ENCODE measurements at places on chromosomes 3 and 15.

- no peak for DNase-seq
Measured at GRCh38 chr3:115500795-115501194, 122.5 kb upstream of the GAP43 start.

- no peak for DNase-seq
Measured at GRCh38 chr3:157447026-157447694, 10.5 kb downstream of the PTX3 start.

DNA sequence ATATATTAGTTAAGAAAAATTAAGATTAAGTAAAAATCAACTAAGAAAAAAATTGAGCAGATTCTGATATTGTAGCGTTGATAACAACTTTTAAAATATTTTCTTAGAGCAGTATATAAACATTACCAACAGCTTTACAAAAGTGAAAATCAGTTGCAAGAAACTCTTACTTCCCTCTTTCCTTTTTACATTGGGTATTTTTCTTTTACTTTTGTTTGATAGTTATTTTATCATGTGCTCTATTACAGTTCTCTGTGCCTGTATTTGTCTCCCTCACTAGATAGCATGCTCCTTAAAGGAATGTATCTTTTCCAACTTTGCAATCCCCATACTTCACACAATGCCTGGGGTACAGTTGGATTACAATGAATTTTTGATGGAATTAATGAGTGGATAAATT is 87.5 kb upstream of the P3H2 start:
- DNase-seq, result no peak

DNA sequence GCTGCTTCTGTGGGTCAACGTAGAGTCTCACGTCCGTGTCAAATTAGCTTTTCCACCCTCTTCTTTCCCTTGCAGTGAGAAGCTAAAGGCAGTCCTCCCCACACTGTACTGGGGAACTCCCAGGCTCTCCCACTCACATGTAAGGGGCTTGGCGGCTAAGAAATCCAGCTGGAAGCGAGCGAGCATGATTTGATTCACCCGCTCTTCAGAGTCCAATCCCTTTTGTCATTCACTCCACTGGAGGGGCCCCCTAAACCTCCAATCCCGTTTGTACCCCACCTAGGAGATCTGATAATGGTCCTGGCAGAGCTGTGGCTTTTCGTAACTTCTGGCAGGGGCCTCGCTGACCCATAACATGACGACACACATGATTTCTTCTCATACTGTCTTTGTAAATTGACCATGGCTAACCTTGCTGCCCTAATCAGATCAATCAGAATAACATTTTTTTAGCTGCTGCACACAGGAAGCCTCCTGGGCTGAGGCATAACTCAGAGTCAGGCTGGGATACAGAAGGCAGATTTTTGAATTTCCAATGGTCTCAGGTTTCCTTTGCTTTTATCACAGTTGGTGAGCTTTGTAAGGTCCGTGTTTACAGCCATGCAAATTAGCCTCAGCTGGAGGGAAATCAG is 235.2 kb downstream of the GREM1 start:
- no peak for DNase-seq

- no peak for DNase-seq
Measured at GRCh38 chr3:15505479-15506165, 15.9 kb downstream of the COLQ start.

GRCh38 chr15:61828008-61828407 is 232.2 kb downstream of the VPS13C start:
- no peak for DNase-seq

- DNase-seq, result no peak
Measured at GRCh38 chr3:117606866-117607265, 897.3 kb downstream of the TUSC7 start.

GRCh38 chr3:101861212-101861788 is 12.0 kb downstream of the NFKBIZ start:
- no peak for DNase-seq

DNA sequence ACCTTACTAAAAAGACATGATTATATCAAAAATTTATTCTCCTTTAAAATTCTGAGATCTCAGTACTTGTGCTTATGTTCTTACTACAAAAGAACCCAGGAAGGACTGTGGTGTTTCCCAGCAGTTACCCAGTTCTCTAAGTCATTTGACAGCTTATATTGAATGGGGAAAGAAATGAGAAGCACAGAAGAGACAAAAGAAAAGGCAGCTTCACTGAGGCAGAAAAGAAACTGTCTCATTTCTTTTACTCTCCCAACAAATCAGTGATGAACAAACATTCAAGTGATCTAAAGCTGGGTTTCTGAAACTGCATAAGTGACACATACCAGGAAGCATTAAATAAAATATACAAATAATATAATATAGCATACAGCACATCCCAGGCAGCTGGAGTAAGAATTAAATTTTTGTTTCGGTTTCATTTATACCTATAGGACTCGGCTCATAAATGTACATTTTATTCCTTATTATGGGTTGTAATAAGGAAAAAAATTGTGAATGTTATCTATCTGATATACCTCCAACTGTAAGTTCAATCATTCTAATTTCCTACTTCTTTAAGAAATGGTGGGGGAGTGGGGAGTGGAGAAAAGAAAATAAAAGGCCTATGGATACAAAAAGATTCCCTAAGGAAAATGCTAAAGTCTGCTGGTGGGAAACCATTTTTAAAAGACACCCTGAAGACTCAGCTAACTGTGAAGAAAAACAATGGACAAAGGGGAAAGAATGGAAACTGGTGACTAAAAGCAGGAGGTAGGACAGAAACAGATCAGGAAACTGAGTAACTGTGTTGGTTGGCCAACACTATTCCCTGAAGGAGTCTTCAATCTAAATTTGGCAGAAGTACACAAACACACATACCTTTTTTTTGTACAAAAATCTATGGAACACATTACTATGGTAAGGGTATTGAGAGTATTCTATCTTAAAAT is 156.8 kb downstream of the TBC1D5 start:
- DNase-seq, result no peak

DNA sequence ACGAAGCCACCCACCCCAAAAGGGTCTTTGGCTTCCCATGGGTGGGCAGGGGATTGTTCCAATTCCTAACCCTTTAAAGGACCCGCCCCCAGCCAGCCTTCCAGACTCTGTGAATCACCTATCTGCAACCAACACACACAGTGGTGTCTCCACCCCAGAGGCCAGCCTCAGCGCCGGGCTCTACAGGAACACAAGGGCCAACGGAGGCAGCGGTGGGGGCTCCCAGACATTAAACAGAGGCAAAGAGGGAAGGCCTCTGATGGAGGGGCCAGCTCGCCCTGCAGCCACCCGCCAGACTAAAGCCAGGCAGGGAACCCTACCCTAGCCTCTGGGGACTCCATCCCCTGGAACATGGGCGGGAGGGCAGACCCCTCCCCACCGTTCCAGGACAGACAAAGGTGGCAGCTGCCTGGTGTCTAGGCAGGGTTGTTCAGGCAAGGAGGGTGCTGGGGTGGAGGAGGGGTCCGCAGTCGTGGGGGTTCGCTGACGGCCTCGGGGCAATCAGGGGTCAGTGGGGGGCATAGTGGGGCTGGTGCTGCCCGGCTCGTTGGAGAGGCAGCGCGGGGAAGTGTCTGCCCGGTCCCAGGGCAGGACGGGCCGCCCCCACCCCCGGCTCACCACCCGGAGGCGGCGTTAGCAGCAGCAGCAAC is 448 bp downstream of the SHISA5 start:
- DNase-seq, result no peak

GRCh38 chr3:25281732-25282126 is 146.3 kb upstream of the RARB start:
- DNase-seq, result no peak

DNA sequence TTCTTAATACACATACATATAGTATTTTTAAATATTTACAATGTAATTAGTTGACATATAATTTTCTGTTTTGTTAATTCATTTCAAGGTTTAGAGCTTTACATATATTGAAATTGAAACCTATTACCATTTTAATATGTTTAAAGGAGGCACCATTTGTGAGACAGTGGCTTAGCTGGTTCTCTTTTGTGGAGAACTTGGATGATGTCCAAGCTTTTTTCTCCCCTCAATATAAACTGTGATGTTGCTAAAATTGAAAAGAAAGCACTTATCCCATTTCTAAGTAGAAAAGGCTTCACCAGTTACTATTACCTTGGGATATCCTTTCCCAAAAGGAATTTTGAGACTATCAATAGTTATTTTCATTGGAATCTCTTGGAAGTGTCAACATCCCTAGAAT is 707.2 kb downstream of the NTRK3 start:
- no peak for DNase-seq

- DNase-seq, result no peak
Measured at GRCh38 chr3:196968233-196969133, at the start of gene PIGZ. TSS of gene PIGZ (minus strand) at chr3:196968833. CDS start at chr3:196952031, 16,802 bp downstream.
